Cortex of kidney (tissue), 1 donor: ENCODE measurements at places on chromosomes 6 and 20.

DNA sequence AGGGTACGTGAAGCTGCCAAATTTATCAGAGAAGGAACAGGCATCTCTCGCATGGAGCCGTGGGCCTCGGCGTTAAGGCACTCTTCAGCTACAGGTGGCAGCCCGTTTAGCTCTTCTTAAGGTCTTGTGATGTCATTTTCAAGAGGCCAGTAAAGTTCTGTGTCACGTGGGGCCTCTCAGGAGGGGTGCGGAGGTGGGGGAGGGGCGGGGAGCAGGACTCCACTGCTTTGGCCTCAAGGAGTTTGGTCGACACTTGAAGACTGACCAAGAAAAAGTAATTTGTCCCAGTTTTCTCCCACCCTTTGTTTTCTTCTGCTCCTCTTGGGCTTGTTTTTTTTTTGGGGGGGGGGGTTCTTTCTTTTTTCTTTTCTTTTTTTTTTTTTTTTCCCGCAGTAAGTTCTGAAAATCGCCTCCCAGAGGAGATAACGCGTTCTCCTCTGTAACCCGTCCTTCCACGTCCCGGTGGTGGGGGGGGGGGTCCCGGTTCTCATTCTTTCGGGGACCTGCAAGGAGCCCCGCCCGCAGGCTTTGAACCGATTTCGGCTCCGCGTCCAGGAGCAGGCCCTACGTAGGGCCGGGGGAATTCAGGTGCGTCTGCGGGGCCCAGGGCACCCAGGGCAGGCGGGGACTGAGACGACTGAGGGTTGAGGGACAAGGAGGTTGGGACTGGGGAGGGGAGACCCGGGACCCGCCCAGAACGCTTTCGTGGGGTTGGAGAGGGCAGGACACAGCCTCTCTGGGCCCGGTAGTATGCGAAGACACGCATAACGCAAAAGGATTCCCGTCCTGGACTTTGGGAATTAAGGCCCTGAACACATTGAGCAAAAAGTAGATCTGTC is 26.0 kb downstream of the GPX6 start:
- no peak for DNase-seq

GRCh38 chr6:7865781-7866180 is 44.8 kb downstream of the TXNDC5 start:
- no peak for DNase-seq

DNA sequence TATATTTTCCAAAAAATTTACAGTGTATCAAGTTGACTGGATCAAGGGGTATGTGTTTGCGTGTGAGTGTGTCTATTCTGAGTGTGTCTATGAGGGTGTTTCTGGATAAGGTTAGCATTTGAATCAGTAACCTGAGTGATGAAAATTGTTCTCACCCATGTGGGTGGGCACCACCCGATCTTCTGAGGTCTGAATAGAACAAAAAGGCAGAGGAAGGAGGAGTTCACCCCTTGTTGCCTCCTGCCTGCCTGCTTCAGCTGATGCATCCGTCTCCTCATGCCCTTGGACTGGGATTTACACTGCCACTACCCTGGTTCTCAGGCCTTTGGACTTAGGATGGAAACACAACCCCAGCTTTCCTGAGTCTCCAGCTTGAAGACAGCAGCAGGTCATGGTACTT is 13.7 kb upstream of the PRND start:
- DNase-seq = no peak

DNA sequence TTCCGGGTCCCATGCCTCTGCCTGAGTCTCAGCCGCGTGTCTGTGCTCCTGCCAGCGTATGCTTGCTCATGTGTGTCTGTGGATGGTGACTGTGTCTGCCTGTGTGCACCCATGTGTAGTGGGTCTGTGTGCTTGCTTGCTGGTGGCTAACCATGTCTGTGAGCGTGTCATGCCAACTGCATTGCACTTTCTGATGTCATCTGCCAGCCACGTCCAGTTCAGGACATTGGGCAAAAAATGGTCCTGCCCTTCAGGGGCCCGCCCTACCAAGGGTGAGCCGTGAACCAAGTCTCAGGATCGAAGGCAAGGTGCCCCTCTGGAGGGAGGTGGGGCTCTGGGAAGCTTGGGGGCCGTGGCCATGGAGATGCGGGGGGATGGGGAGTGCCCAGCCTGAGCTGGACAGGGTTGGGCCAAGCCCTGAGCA is 9.4 kb upstream of the ZBTB46 start:
- no peak for DNase-seq

GRCh38 chr6:114100215-114100994 is 129.5 kb upstream of the HDAC2 start:
- no peak for DNase-seq

- no peak for DNase-seq
These were observed 24.3 kb upstream of the MRPS10 start for GRCh38 chr6:42241915-42242314.

- no peak for DNase-seq
These were observed 628.0 kb upstream of the AGPAT4 start for GRCh38 chr6:161901740-161902426.
